ENCODE measurements at places on chromosomes 4 and X.

GRCh38 chrX:40156470-40157227, 58.9 kb upstream of the BCOR start:
- no peak for DNase-seq

- DNase-seq = no peak
These were observed 2651.6 kb downstream of the ARAP2 start for GRCh38 chr4:33592701-33593100.

DNA sequence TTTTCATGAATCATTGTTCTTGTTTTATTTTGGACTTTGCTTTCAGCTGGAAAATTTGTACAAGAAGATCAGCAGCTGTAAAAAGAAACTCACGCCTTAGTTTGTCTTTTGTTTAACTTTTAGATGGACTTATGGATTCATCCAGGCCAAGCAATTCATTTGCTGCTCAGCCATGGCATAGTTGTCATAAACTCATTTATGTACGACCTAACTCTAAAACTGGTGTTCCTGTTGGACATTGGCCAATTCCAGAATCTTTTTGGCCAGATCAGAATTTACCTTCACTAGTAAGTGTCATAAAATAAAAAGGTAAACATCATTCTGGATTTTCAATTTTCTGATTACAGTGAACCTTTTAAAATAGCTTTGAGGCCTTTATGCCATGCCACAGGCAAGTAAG, 29.1 kb downstream of the INTS6L start:
- no peak for DNase-seq

GRCh38 chr4:51885363-51885762, 42.4 kb downstream of the DCUN1D4 start:
- peak; percentile 34 for DNase-seq

DNA sequence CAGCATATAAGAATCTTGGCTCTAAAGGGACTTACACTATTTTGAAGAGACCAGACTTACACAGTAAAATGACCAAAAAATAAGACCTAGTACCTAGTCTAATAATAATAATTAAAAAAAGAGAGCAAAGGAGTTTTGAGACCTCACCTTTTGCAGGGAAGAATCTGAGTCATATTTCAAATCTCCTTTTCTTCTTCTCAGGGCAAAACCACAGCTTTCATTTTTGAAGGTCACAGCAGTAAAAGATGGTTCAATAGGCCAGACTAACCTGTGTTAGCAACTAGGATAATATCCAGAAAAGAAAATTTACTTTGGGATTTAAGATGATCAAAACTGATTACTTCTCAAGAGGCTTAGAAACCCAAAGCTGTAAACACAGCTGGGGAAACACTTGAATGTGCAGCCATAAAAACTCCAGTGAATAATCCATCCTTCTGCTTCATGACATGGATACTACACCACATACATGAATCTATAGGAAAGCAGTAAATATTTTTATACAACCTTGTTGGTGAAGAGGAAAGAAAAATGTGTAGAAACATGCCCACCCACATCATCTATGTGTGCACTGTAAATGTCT, 25.9 kb upstream of the LNX1 start:
- no peak for DNase-seq

- no peak for DNase-seq
These were observed 464 bp downstream of the RASGEF1B start for GRCh38 chr4:81471298-81471587.

- DNase-seq = no peak
These were observed 170.0 kb upstream of the RPL34 start for GRCh38 chr4:108450236-108450898.

- DNase-seq = no peak
These were observed 45.3 kb upstream of the PJA1 start for GRCh38 chrX:69210581-69210980.

DNA sequence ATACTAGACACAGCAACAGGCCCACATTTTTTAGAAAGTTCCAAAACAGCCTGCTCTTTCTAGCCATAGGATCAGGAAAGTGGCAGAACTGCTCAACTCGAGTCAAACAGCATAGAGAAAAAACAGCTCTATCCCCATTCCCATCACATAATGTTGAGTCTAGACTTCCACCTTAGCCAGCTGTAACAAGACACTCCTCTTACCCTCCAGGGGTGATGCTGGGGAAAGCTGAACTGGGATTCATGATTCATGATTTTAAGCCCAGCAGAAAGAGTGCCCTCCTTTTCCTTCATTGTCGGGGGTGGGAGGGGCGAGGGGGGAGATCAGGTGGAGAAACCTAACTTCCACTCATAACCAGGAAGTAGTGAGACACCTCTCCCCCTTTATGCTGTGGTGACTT, 86.1 kb downstream of the CENPC start:
- DNase-seq = peak; percentile 54

DNA sequence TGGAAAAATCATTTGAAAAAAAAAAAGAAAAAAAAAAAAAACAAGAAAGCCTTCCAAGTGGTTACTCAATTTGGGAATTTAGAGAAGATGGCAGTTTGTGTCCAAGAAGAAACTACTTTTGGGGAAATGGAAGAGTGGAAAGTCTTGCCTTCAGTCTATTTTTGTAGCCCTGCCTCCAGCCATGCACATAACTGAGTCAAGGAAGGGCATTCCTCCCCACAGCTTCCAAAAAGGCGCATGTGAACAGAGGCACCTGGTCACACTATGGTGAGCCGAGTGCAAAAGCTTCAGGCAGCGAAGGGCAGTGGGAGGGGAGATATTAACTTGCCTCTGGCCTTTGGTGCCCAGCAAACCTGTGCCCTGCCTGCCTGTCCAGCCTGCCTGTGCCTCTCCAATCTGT, 163.7 kb downstream of the SMIM20 start:
- no peak for DNase-seq

DNA sequence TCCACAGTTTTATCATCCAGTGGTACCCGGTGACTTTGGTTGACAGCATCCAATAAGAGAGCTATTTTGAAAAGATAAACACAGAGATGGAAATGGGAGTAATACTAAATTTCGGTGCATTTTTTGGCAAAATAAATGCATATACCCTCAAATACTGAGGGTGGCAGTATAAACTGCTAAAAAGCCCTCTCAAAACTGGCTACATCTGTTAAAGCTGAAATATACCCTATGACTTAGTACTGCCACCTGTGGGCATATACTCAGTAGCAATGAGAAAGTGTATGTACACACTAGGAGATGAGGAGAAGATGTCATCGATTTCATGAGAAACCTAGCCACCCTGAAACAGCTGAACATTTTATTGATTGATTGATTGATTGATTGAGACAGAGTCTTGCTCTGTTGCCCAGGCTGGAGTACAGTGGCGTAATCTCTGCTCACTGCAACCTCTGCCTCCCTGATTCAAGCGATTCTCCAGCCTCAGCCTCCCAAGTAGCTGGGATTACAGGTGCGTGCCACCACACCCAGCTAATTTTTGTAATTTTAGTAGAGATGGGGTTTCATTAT, 12.2 kb upstream of the TMEM128 start:
- peak; percentile 72 for DNase-seq

GRCh38 chr4:48109413-48110263, 24.4 kb downstream of the TXK start:
- peak; percentile 44 for DNase-seq

DNA sequence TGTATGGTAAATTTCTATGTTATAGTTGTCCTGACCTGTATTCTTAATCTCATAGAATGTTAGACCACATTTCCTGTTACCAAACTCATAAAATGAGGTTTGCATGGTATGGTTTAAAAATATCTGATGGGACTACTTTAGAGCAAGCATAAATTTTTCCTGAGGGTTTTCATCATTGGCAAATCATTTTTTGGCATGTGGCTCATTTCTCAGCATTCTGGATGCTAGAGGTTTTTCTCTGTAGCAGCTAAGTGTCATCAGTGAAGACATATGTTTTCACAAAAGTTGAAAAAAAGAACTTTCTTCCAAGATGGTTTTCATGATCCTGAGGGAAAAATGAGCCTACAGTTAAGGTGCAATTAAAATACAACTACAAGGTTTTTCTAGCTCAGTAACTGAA, 503.5 kb upstream of the FAM47C start:
- no peak for DNase-seq

DNA sequence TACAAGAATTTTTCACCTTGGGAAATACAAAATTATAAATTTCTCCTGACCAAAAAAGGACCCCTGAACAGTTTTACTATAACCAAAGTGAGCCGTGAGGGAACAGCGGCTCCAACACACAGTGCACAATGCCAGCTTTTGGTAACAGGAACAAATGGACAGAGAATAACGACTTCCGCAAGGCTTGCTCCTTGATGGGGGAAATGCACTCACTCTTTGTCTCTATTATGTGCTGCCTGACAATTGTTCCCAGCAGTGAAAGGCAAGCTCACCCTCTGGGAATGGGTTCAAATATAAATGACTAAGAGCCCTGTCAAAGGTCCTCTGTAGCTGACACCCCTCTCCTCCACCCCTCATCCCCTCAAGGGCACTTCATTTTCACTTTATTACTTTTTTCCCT, 325.8 kb upstream of the GALNT7 start:
- DNase-seq = no peak

DNA sequence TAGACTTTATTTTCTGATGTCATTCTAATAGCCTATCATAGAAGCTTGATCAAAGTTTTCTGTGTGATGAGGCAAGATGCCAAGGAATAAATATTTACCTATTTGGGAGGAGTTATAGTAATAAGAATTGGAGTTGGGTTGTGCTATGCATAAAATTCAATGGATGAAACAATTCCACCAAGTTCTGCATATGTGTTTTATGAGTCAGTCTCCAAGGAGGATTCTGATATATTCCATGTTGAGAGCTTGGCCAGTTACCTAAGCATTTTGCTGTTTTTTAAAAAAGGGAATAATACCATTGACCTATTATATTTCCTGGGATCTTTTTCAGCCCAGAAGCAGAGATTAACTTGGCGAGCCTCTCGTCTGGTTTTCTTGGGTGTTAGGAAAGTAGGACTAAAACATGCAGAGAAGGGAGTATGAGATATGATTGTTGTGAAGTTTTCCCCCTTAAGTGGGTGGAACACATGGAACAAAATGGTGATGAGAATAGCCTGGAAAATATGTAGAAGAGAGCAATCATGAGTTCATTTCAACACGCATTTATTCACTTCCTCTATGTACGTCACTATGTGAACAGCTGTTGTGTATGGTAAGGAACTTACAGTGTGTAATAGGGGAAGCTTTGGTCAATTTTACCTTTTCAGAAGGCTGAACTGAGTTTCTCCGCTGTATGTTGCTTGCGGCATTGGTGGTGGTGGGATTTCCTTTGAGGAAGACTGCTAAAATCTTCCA, 39.2 kb downstream of the POLA1 start:
- DNase-seq = no peak

- no peak for DNase-seq
These were observed 17.6 kb downstream of the PDLIM5 start for GRCh38 chr4:94469221-94469784.

GRCh38 chr4:94711635-94712034, 46.1 kb upstream of the BMPR1B start:
- peak; percentile 6 for DNase-seq

DNA sequence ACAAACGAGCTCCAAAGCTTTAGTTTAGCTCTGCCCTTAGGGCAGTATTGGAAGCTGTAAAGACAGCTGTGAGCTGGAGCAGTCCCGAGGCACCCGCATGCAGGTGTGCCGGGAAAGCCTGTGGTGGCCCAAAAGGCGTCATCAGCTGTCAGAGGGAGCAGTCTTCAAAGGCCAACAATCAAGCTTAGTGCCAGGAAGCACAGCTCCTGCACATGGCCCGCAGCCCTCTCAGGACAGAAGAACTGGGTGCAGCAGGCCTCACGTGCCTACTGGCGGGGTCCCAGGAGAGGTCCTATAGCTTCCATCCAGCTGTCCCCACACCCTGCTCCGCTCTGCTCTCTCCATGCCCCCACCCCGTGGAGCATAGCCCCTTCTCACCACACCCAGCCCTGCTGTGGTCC, 92.2 kb upstream of the TRIM2 start:
- no peak for DNase-seq

- DNase-seq = no peak
These were observed 493.0 kb upstream of the FAM241A start for GRCh38 chr4:111652236-111652635.

DNA sequence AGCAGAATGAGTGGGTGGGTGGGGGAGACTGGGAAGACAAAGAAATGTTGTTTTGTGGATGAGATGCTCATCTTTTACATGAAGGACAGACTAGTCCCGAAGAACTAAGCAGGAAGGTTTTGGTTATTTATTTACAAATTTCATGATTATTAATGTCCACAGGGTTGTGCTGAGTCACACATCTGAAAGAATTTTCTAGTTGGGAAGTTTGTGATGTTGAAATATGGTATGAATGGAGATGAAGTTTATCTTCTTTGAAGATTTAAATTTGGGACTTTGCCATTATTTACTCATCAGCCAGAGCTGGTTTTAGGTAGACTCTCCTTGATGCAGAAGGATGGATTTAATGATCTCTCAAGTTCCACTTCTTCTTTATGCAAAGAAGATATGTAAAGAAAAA, 75.5 kb downstream of the MOSPD2 start:
- DNase-seq = no peak

- no peak for DNase-seq
These were observed 466.4 kb downstream of the MAGEE1 start for GRCh38 chrX:76893930-76894329.

DNA sequence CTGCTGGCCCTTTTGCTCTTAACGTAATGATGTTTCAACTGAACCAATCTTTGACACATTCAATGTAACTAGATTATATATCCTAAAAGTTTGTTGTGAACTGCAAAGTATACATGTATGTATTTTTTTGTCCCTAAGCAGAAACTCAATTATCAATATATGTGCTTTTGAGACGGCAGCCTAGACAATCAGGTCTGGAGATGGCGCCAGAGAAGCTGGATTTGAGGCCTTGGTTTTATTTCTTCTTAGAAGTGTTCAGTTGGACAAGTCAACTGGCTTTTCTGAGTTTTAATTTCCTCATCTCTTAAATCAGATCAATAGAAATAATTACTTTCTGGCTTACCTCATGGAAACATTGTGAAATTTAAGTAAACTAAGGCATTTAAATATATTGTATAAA, 62.5 kb downstream of the DCAF8L1 start:
- peak; percentile 7 for DNase-seq

DNA sequence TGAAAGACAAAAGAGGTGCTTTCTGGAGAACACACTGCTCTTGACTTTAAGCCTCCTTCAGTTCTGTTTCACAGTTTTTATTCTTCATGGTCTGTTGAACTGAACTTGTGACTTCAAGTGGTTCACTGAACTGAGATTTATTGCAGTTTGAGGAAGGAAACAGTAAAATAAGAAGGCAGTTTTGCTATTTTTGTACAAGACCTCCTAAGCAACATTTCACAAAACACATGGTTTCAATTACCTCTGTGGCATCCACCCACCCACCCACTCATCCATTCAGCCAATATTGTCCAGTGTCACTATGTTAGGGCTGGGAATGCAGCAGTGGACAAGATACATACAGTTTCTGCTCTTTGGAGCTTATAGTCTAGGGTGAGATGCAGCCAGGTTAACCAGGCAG, 131.3 kb downstream of the IL1RAPL2 start:
- DNase-seq = no peak

DNA sequence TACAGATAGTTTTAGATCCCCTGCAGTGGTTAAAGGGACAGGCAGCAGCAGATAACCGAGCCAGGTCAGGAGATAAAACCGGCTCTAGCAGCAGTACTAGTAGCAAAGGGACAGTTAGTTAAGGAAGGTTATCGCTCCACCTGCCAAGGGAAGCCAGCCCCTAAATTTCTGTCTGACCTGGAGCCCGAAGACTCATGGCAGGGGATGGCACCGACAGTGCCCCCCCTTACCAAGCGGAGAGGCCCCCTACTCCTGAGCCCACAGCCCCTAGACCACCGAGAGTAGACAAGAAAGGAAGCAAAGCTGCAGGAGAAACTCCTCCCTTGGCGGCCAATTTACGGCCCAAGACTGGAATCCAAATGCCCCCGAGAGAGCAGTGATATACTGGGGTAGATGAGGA, 61.3 kb upstream of the MAGEC2 start:
- DNase-seq = no peak

GRCh38 chr4:77433418-77433733, 172.2 kb upstream of the CXCL13 start:
- peak; percentile 65 for DNase-seq

Measured in adipocyte (in vitro differentiated cells).